Neural crest cell (in vitro differentiated cells): ENCODE measurements at places on chromosomes 4 and X. TPM values are rescaled to one million over a fixed set of nuclear protein-coding genes. Genes with fewer than 3 reads are reported as not detected.

HSFX4 gene
- not detected in 2 replicates for total RNA-seq

ITM2A gene
- 0.59 and 0.93 TPM in 2 replicates for total RNA-seq

CDKL2 gene
- 1.1 and 1.8 TPM in 2 replicates for total RNA-seq

TEX11 gene
- not detected in 2 replicates for total RNA-seq

CORIN gene
- 0.05 and 0.34 TPM in 2 replicates for total RNA-seq

TCP11X2 gene
- total RNA-seq, result not detected in 2 replicates

DNAAF6 gene
- not detected in 2 replicates for total RNA-seq

ZFX gene
- 83.6 and 88.4 TPM in 2 replicates for total RNA-seq

BST1 gene
- 0.75 and 1.1 TPM in 2 replicates for total RNA-seq

ZNF275 gene
- 13.9 and 14.8 TPM in 2 replicates for total RNA-seq

MAML3 gene
- 21.8 and 22.2 TPM in 2 replicates for total RNA-seq

SSX4 gene
- not detected in 2 replicates for total RNA-seq

GRCh38 chr4:155948541-155948940 lies 5.1 kb downstream of the CTSO start:
- no peak for DNase-seq

GRCh38 chr4:97912156-97912555 lies 231.1 kb downstream of the STPG2 start:
- no peak for DNase-seq

GRCh38 chrX:10278716-10279115 lies 121.9 kb downstream of the CLCN4 start:
- DNase-seq, result no peak

DNA sequence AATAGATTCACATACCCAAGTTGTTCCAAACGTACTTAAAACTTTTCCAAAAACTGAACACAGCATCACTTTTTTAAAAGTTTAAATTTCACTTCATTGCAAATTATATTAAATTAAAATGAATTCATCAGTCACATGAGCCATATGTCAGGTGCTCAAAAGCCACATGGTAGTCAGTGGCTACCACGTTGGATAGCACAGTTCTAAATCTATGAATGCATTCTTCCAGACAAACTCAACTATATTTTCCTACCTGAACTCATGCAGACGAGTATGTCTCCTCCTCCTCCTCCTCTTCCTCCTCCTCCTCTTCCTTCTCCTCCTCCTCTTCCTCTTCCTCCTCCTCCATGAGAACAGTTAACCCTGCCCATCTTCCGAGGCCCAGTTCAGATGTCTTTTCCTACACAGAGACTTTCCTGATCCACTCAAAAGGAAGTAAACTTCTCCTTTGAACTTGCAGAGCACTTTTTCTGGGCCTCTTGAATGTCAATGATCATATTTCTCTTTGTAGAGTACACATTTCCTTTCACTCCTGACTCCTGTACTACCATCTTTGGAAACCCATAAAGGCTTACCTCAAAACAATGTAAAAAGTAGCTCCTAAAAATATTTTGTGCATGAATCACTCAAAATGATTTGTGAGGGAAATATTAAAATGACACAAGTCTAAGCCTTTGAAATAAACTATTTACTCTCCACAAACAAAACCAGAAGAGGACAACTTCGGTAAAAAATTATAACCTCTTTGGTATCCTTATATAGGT lies 172.6 kb downstream of the AMELX start:
- DNase-seq, result no peak

- DNase-seq, result no peak
Measured at GRCh38 chr4:122948671-122949070, 26.3 kb upstream of the NUDT6 start.

DNA sequence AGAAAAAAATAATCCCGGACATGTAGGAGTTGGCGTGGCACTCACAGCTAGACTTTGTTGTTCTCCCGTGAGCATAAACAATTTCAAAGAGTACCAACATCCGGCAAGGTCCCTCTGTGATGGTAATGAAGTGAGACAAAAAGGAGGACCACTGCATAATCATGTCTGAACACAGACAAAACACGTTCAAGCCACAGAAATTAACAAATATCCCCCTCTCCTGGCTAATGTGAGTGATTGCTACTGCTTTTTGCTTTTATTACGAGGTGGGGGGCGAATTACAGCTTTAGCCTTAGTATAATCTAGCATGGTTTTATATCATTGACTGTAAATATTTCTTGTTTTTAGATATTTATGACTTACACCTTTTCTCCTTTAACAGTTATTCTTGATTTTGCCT lies 118.5 kb downstream of the PLS3 start:
- no peak for DNase-seq

GRCh38 chr4:7124689-7125442 lies 57.0 kb upstream of the GRPEL1 start:
- no peak for DNase-seq

GRCh38 chr4:105236202-105236915 lies 89.7 kb downstream of the TET2 start:
- no peak for DNase-seq

GRCh38 chr4:3215733-3216132 lies 33.2 kb upstream of the MSANTD1 start:
- DNase-seq, result no peak

DNA sequence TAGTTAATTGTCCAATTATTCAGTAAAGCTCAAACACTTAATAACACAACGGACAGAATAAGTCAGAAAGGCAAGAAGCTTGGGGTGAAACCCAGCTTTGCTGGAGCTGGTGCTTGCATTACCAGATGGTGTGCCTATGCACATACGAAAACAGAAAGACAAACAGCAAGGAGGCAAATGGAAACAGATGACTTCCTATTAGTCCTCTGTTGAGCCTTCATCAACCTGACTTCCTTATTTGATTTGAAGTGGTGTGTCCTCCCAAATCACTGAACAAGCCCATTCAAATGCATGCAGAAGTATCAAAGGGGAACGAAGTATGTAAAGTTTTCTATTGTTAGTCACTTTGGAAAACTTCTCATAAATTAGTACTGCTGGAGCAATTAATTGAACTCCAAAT lies 166.2 kb downstream of the ATP10D start:
- DNase-seq, result no peak

DNA sequence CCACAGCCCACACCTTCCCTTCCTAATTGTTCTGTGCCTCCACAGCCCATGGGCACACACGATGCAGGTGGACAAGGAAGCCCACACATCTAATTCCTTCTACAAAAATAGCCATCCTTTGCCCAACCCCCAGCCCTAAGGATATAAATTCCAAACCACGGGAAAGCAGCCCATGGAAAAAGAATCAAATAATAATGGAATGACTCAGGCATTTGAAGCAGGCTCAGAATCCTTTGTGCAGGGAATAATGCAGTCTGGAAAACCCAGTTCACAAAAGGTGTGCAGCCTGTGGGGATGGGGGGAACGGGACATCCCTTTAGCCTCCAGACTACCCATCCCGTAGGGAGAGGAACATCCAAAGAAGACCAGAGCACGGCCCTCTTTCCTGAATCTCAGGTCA lies 342.3 kb upstream of the GALNT7 start:
- no peak for DNase-seq

- no peak for DNase-seq
Measured at GRCh38 chr4:143390764-143391163, 54.1 kb downstream of the GAB1 start.

GRCh38 chr4:140612357-140612756 lies 43.6 kb upstream of the UCP1 start:
- no peak for DNase-seq

DNA sequence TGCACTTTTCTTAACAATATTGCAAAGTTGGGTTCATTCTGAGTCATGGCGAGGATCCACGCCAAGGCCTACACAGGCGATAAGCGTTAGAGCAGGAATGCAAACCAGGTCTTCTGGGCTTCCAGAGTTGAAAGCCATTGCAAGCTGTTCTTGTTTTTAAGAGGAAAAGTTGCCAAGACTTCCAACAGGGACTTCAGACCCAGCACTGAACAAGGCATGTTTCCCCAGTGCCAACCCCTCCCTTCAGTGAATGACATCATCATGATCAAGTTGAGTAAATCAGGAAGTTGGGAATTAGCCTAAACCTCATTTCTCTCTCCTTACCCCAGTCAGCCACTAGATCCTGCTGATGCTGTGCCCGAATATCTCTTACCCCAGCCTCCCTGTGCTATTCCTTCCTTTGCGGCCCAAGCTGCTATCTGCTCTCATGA lies 355.1 kb downstream of the HS3ST1 start:
- no peak for DNase-seq

DNA sequence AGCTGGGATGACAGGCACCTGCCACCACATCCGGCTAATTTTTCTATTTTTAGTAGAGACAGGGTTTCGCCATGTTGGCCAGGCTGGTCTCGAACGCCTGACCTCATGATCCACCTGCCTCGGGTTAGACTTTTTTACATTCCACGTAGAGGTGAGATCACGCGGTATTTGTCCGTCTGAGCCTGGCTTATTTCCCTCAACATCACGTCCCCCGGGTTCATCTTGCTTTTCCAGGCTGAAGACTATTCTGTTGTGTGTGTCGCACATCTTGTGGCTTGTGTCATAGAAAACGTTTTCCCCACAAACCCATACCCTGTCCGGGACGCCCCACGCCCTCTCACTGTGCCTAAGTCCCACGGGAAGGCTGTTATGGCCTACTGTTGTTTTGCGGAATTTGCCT lies 185.3 kb downstream of the CRLF2 start:
- DNase-seq, result no peak

GRCh38 chr4:171896426-171896825 lies 83.2 kb downstream of the GALNTL6 start:
- DNase-seq, result no peak

GRCh38 chr4:55249476-55249875 lies 96.6 kb upstream of the SRD5A3 start:
- no peak for DNase-seq

DNA sequence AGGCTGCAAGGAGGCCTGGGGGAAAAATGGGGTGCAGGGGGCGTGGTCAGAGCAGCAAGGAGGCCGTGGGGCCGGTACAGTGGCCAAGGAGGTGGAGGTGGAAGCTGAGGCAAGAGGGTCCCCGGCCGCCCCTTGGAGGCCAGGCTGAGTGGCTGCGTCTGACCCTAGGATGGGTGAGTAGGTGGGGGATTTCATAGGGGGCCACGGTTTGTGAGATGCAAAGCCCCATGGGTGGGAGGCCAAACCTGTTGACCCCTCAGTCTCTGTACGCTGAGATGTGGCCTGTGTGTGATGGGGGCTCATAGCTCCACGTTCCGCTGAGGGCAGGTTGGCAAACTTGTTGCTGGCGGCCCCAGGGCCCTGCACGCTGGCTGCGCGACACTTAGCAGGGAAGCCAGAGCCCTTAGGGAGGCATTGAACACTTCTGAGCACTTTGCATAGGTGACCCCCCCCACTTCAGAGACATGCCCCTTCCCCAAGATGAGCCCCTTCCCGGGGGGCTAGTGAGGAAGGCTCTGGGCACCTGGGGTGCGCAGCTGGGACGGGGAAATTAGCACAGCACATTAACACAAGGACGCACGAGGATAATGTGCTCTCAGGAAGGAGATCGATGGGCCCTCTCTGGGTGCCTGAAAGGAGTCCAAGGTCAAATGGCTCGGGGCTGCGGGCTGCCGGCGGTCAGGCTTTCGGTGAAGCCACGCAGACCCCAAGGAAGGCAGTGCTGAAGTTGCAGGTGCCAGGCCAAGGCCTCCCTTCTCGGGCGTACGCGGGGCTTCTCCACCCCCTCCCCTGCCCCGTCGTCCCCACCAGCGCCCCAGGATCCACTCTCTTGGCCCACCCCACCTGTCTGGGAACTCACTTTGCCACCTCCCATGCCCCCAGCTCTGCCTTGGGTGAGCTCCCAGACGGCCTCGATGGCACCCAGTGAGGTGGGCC lies 107.4 kb downstream of the HMX1 start:
- DNase-seq, result no peak

DNA sequence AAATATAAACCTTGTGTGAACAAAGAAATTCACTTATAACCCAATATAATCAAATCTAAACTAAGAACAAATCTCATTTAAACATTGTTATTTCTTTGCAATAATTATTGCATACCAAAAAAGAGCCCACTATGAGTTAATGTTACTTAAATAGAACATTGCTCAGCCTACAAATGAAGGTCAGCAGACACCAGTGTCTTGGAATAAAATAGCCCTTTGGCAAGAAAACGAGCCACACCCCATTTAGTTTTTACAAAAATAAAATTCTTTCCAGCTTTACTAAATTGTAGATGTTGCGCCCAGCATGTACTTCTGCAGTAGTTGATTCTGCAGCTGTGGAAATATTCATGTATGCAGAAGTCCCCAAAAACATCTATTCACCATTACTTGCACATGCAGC lies 12.2 kb downstream of the PLS3 start:
- no peak for DNase-seq

DNA sequence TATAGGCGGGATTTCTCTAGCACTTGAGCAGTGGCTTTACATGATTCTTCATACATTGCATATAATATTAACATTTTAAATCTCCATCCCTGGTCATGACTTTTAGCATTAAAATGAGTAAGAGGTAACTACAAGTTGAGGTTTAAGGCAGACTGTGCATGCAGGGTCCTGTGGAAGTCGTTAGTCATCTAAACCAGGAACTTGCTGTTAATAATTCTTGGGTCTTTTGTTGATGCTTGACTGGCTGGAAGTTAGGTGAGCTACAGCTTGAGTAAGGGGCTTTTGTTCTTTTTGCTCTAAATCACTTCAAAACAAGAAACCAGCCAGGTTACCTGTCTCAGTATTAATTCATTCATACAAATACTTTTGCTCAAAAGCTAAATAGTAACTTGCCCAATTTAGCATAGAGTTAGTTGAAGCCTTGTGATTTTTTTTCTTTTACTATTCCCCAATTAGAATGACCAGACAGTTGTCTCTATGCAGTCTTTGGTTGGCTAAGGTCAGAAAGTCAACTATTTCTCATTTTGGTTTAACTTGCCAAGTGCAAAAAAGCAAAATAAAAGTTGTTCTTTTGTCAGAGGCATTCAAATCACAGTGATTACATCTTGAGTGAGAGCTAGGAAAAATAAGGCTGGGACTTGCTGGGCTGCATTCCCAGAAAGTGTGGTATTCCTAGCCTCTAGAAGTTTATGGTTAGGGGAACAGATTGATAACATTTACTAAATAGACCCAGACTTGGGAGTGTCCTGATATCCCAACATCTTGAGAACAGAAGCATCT lies 516.9 kb downstream of the PDHA2 start:
- DNase-seq, result no peak

- no peak for DNase-seq
Measured at GRCh38 chrX:50635817-50636365, 165.3 kb upstream of the DGKK start.

GRCh38 chrX:133054761-133055405 lies 42.0 kb downstream of the USP26 start:
- DNase-seq, result no peak

GRCh38 chrX:43592597-43592996 lies 63.5 kb upstream of the MAOA start:
- DNase-seq, result no peak

DNA sequence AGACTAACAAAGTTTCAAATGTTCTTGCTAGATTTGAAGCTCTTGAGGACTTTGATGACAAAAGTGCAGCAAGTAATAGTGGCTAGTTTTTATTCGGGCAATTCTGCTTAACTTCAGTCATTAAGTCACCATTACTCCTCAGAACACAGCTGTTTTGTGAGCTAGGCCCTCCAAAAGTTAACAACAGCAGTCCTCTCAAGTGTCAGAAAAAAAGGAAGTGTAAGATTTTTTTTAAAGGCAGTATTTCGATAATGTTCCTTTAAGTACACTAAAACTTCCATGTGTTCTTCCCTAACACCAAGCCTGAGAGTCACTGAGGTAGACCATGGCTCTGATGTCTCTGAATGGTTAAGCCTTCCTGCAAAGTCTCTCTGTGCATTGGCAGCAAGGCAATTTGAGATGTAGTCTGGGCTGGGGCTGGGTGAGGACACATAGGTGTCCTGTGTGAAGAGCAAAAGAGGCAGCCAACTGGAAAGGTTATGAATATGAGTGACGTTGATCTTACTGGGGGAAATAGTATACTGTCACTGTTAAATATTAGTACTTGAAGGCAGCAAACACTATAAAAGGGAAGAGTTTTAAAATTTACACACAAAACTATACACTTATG lies 174.0 kb upstream of the MAP3K15 start:
- DNase-seq, result no peak
